Gastrocnemius medialis (tissue), 4 donors: ENCODE measurements at places on chromosomes 4 and X.

GRCh38 chrX:129597905-129598304 is 56.9 kb downstream of the APLN start:
- H3K36me3 ChIP-seq, result no peaks in the 10 kb centered on the region
- H3K4me3 ChIP-seq, result no peak overlapping the region
- H3K27ac ChIP-seq, result no peak overlapping the region
- peaks cover 5% of the 10 kb centered on the region for H3K4me1 ChIP-seq

- H3K36me3 ChIP-seq, result no peaks in the 10 kb centered on the region
- no peaks in the 10 kb centered on the region for H3K27me3 ChIP-seq
- no peak overlapping the region for H3K4me3 ChIP-seq
- no peak overlapping the region for H3K27ac ChIP-seq
Observed at GRCh38 chrX:134679221-134679620, 20.9 kb upstream of the PLAC1 start.

- H3K4me1 ChIP-seq, result peaks cover 58% of the 10 kb centered on the region
- no peaks in the 10 kb centered on the region for H3K36me3 ChIP-seq
- DNase-seq, result no peak
- no peaks in the 10 kb centered on the region for H3K27me3 ChIP-seq
- no peak overlapping the region for H3K4me3 ChIP-seq
Observed at GRCh38 chr4:147779451-147779850, 47.6 kb downstream of the ARHGAP10 start.

DNA sequence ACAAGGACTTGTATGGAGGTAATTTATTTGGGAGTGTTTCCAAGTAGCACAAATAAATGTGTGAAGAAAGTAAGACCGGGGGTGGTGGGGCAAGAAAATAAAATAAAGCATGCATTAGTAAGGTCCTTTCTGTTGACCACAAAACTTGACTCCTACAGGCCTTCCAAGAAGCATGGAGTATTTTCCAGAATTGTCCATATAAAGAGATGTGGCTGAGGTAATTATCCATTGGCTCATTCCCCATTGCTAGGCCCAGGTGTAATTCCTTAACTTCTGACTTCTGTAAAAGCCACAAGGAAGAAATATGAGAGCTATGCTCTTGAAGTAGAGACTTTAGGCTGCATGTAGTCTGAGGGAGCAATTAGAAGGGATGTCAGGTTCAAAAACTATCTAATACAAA is 430.5 kb upstream of the PABPC4L start:
- H3K27ac ChIP-seq, result no peak overlapping the region
- no peaks in the 10 kb centered on the region for H3K4me1 ChIP-seq
- no peaks in the 10 kb centered on the region for H3K36me3 ChIP-seq
- no peak for DNase-seq
- H3K27me3 ChIP-seq, result no peaks in the 10 kb centered on the region
